ENCODE measurements at places on chromosomes 3 and 15.

GRCh38 chr3:49872801-49873281, 3.1 kb upstream of the CAMKV start:
- DNase-seq: no peak

DNA sequence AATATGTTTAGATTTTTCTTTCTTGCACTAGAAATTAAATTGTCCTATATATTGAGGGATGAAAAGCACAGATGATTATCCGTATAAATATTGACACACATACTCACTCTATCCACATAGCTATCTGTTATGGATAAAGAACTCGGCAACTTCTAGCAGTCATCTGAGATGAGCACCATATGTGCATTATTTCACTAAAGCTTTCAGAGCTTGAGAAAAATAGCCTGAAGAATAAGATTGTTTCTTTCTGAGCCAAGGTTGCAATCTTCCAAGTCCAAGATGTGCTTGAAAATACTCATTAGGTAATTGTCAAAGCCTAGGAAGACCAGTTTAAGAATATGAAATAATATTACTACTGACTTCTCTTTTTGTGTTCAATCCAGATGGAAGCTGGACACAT, 40.5 kb downstream of the COL8A1 start:
- DNase-seq: no peak

DNA sequence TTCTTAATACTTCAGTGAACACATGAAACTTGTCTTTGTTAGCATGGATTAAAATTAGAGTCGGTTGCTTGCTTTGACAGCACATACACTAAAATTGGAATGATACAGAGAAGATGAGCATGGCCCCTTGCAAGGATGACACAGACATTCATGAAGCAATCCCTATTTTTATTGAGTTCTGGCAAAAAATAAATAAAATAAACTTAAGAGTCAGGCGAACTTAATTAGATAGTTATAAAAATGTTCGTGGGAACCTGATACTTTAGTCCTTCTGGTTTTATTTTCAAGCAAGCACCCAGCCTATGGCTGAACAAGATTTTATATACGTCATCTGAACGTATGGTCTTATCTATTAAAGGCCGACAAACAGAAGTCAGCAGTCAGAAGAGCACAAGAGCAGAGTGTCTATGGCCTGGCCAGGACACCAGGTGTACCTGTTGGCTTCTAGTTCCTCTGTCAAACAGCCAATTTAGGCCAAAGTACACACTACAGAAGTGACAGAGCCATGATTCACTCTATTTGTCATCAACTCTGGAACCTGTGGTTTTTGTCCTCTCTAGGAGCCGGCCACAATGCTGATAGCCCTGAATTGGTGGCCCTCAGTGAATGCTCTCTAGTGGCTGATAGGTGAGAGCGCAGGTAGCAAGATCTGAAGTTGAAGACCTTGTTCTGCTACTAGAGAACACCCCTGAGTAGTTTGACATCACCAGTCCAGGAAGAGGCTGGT, 64.3 kb downstream of the LEO1 start:
- no peak for DNase-seq

- no peak for DNase-seq
Observed at GRCh38 chr3:3015185-3016089, 94.7 kb downstream of the IL5RA start.

- DNase-seq: no peak
Observed at GRCh38 chr15:69145694-69146492, 14.5 kb upstream of the GLCE start.

DNA sequence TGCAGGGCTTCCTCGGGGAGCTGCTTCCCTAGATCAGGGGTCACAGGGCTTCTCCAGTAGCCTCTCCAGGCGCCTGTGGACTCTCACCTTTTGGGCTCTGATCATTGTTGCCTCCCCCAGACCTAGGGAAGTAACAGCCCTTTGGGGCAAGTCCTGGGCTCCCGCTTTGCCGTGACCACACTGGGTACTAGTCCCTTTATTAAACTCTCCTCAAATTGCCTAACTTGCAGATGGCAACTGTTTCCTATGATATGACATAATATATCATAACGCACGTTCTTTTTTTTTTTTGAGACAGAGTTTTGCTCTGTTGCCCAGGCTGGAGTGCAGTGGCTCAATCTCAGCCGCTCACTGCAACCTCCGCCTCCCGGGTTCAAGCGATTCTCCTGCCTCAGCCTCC, 17.9 kb upstream of the NRROS start:
- no peak for DNase-seq

- DNase-seq: no peak
Observed at GRCh38 chr3:98359993-98360675, 6.5 kb downstream of the OR5K4 start.

- DNase-seq: no peak
Observed at GRCh38 chr3:78322780-78323179, 1282.9 kb downstream of the ROBO2 start.

- no peak for DNase-seq
Observed at GRCh38 chr15:68154923-68155559, 50.1 kb downstream of the CALML4 start.

DNA sequence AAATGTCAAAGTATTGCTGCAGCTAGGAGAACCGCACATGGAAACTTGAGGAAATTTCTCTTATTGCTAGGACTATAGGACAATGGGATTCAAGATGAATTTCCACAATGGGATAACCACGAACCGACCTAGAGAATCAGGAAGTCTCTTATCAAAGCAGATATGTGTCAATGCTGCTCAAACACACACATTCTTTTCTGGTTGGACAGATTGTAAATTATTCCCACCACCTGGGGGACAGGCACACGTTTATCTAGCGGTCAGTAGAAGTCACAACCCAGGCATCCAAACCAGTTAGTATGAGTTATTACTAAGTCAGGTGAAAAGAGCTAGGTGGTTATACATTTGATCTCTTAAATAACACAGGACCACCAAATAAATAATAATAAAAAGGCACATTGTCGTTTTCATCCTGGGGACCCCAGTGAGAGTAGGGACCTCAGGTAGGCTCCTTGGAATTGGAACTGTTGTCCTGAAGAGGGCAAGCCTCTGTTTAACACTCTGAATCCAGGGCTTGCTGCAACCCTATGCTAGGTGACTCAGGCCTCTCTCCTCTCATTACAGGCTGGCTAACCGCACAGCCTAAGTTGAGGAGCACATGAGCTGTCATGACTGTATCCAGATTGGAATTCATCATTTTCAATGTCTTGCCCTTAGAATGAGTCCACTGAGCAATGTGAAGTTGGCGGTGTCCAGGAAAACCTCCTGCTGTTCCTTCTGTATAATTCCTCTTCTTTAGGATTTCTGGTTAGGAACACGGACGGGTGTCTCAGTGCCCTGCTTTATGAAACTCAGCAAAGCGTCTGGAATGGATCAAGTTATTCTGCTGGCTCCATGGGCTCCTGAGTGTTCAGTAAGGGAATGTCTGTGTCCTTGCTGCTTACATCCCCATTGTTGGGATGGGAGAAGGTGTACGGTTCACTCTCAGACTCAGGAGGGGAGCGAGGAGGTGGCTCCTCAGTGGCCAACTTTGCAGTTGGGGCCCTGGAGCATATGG, 59.0 kb downstream of the CLEC3B start:
- no peak for DNase-seq

- no peak for DNase-seq
Observed at GRCh38 chr3:143897576-143898295, 49.5 kb upstream of the SLC9A9 start.

GRCh38 chr15:69359722-69360121, 54.4 kb upstream of the KIF23 start:
- no peak for DNase-seq

GRCh38 chr3:117398141-117398899, 688.7 kb downstream of the TUSC7 start:
- DNase-seq: no peak

- DNase-seq: no peak
Observed at GRCh38 chr3:176526225-176526624, 671.1 kb downstream of the TBL1XR1 start.

All from activated CD8-positive, alpha-beta memory T cell treated with anti-CD3 and anti-CD28 coated beads for 48 hours (primary cell).